ENCODE measurements at places on chromosomes 5 and 9.

DNA sequence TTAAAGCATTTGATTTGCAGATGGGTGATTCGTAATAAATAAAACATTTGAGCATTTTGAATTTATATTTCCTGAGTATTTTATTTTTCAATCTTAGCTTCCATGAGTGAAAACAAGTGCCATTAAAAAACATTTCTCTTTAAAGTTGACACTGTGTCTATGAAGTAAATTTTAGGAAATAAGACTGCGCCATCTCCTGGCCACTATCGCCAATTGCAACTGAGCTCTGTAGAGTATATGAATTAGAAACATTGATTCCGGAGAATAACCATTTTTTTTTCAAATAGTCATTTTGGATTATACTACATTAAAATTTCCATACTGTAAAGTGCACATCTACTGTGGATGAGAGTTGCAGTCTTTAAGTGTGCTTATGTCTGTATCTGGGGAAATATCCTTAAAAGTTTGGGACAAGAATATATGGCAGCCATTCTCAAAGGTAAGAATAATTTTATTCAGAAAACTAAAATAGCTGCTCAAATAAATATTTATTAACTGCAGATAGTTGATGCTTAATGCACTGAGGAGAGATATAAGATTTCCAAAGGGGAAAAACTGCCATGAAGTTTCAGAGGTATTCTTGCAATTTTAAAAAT lies 5.9 kb downstream of the DMRTA1 start:
- no peak for DNase-seq

- no peak for DNase-seq
Measured at GRCh38 chr9:2489838-2490314, 131.7 kb upstream of the VLDLR start.

DNA sequence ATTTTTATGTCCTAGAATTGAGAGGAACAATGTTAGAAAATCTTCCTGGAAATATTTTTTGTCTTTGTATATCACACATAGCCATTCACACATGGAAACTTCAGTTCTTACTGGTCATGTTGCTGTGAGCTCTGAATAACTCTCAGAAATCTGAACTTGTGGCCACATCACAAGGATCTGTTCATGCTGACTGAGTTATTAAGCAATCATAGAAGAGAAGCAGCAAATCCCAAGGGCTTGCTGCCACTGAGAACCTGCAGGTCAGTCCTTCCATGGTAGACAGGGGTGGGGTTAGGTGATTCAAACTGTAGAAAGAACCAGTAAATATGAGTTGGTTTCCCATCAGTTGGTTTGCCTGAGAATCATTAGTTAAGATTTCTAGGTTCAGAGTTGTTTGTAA lies 27.6 kb downstream of the SGCD start:
- DNase-seq: no peak

GRCh38 chr9:114205171-114206015 lies 50.1 kb downstream of the COL27A1 start:
- no peak for DNase-seq

DNA sequence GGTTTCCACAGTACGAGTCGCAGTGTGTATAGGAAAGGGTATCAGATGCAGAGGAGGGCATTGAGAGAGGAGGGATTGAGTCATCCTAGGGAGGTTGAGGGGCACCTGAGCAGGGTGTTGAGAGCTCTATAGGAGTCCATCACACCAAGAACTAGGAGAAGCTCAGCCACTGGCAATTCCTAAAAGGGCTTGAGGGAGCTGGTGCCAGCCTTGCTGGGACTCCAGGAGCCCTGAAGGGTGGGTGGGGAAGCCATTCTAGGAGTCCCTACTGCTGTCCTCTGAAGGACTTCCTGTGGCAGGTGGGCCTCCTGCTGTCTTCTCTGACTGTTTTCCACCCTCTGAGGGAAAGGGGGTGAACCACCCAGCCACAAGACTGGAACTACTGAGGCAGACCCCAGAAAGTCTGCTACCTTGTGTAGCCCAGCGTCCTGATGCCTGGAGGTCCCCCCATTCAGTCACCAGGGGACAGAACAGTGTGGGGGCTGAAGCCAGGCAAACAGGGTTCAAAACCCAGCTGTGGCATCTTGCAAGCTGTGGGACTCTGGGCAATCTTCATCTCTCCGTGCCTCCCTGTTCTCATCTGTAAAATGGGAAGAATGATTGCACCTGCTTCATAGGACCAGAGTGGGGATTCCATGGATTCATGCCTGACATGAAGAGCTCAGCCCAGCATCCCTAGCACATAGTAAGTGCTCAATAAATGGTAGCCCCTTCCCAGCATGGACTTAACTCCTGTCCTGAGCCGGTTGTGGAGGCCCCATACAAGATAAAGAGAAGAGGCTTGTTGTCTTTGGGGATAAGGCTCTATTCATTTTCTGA lies 149.5 kb downstream of the C9orf50 start:
- no peak for DNase-seq

DNA sequence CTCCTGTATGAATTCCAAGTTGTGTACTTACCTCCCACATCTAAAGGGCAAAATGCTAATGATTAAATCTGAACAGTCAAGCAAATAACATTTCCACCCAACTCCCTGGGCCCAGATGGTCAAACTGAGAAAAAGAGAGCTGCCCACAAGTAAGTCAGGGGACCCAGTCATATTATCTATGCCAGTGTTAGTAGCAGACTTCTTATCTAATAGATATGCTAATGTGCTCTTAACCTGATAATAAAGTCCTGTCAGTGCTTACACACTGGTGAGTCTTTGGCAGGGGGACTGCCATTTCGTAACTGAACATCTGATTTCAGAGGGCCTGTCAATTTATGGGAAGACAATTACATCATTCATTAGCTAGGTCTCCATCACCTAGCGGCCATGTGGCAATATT lies 292.3 kb upstream of the WWC1 start:
- no peak for DNase-seq

DNA sequence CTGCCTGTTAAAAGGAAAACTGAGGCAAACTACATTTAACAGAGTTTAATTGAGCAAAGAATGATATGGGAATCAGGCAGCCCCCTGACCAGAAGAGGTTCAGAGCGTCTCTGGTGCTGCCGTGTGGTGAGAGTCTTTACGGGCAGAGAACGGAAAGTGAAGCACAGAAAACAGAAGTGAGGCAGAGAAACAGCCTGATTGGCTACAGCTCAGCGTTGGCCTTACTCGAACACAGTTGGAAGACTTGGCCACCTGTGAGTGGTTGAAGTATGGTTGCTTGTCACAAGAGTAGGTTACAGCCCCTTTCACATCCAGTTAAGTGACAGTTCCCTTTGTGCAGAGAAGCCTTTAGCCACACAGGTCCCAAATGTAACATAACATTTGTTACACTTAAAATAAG lies 16.9 kb upstream of the FBP1 start:
- DNase-seq: no peak

GRCh38 chr5:97134634-97135033 lies 7.8 kb downstream of the LIX1 start:
- DNase-seq: no peak

DNA sequence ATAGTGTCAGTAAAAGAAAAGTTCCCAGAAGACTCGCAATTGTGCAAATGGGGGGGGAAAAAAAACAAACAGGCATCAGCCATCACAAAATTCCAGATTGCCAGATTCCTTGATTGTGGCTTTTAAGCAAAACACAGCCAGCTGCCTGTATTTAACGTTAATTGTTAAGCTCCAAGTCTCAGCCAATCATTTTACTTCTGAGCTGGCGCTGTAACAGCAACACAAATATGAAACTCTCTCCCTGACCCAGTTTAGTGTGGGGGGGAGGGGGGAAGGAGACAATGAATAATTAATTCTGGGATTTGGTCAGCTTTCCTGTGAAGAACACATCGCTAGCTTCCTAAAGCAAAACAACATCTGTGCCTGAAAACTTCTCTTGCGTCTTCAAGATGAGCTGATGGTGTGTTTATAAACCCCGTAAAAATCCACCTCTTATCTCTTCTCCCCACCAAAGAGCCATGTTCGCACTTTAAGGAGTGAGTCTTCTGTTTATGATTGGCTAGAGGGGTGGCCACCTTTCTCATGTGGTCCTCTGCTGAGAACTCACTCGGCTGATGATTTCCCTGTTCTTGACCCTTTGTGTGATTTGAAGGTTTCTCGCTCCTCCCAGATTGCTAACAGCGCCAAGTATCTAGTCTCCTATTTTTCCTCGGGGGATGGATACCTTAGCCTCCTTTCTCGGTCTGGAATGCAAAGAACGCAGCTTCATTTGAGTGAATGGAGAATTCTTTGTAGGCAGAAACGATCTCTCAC lies 160.2 kb upstream of the DAPK1 start:
- no peak for DNase-seq

DNA sequence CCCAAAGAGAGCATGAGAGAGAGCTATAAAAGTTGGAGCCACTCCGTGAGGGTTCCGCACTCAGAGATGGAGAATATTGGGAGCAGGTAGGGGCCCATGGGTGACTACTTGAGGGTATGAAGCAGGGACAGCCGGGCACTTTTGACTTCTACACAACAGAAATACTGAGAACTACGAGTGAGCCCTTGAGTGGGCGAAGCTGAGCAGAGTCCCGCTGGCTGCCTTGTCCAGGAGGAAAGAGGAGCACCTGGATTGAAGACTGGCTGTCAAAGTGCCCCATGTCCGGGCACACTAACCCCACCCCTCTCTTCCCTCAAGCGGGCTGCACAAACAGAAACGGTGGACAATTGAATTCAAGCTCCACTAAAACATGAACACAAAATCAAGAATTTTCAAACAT lies 33.6 kb downstream of the FYB1 start:
- no peak for DNase-seq

DNA sequence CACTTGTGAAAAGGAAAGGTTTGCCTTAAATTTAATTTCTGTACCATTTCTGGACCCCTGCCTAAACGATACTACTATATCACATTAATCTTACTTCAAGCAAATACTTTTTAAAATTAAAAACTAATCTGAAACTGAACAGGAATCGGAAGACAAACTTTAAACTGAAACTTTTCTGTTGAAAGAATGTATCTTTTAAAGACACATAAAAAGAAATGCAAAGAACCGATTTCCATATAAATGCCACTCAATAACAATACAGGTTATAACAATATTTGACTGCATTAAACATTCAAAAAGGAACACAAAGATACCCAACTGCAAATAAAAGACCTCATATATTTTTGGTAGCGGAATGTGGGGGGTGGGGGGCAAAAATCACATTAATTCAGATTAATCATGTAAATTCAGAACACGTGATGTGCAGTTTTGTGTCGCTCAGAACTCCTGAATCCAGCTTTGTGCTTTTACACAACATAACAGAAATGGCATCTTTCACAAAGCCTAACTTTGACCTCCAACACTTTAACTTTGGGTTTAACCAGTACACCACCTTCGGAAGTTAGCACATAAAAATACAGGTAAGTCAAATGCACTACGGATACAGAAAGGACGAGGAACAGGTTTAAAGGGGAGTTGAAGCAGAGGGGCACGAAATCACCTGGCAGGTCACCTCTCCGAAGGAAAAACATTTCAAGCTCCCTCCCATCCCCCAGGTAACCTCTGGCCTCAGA lies 925 bp downstream of the LIFR start:
- DNase-seq: no peak

GRCh38 chr9:124277420-124277819 lies 19.7 kb downstream of the NEK6 start:
- DNase-seq: no peak

GRCh38 chr5:10275991-10276390 lies 25.9 kb downstream of the CCT5 start:
- DNase-seq: no peak

- DNase-seq: no peak
Measured at GRCh38 chr5:140554454-140554853, 2.8 kb downstream of the SRA1 start.

- no peak for DNase-seq
Measured at GRCh38 chr5:111511174-111511830, 1.0 kb downstream of the STARD4 start.

GRCh38 chr9:3191715-3192114 lies 334.1 kb downstream of the RFX3 start:
- DNase-seq: no peak

DNA sequence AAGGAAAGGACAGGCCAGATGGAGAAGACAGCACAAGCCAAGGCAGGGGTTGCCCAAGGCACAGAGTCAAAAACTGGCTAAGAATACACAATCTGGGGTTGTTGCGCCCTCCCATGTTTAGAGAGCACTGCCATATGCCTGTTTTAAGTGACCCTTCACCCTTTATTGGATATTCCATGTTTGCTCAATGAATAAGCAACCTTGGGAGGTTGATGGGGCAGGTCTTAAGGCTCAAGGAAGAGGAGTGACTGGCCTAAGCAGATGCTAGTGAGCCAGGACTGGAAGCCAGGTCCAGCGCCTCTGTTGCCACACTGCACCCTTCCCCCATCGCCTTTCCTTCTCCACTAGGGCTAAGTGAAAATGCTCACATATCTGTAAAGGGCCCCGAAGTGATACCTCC lies 6.7 kb downstream of the TXN start:
- DNase-seq: no peak

DNA sequence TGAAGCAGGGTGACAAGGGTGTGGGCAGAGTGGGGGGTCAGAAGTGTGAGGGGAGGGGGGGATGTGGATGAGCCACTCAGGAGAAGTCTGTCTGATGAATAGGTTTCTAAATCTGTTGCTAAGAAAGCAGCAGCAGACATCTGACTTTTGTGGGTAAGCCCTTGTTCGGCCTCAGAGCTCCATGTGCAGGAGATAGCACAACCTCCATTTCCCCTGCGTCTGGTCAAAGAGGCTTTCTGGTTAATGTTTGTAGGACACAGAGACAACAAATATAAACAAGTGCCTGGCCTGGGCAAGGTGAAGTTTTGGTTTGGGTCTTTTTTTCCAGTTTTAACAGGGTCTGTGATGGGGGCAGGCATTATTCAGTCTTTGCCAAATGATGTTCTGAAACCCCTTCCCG lies 57.0 kb upstream of the GNE start:
- DNase-seq: no peak

DNA sequence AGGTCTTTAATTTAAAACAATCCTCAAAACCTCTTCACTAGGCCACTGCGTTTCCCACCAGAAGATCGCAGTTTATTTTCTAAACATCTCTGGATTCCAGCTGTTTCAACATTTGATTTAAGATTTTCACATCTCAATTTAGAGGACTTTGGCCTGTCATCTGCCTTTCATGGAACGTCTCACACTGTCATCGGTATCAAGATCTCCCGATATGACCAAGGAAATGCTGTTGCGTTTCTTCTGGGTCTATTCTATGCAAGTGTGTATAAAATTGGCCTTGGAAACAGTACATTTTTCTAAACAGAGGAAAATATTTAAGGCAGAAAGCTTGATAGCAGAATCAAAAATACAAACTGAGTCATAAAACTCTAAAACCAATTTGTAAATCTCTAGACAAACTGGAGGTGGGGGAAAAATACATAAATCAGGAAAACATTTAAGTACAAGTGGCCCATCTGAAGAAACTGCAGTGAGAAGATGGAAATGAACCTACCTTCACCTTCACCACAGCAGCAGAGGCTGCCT lies 53.6 kb upstream of the SIMC1 start:
- no peak for DNase-seq

DNA sequence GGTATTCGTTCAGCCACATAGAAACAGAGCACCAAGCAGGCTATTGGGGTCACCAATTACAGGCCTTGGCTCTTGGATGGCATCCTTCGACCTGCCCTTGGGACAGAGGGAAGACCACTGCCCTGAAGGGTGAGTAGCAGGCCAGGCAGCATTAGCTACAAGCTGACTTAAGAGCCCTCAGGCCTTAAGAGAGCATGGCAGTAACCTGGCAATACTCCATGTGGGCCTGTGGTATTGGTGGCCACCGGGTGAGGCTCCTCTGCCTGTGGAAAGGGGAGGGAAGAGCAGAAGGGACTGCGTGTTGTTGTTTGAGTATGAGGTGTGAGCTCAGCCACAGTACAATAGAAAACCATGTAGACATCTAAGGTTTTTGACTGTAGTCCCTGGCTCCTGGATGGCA lies 170.6 kb downstream of the MCTP1 start:
- DNase-seq: no peak
